ENCODE measurements at places on chromosomes 7 and 10.

DNA sequence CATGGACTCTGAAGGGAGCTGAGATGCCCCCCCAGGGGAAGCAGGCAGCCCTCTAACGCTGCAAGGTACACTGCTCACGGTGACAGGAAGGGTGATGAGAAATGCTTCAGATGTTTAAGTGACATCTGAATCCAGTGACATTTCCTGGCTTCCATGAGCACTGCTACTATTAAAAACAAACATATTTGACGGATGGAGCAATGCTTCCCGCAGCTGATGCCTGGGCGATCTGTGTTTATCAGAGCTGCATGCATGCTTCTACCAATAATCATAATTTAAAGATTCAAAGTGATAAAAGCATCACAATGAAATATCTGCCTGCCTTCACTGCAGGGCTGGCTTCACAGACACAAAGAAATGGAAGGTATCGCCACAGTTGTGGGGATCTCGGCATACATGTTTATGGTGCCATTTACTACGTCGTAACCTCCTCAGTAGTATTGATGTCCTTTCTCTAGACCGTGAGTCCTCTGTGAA, 66.1 kb upstream of the AOAH start:
- DNase-seq, result no peak

DNA sequence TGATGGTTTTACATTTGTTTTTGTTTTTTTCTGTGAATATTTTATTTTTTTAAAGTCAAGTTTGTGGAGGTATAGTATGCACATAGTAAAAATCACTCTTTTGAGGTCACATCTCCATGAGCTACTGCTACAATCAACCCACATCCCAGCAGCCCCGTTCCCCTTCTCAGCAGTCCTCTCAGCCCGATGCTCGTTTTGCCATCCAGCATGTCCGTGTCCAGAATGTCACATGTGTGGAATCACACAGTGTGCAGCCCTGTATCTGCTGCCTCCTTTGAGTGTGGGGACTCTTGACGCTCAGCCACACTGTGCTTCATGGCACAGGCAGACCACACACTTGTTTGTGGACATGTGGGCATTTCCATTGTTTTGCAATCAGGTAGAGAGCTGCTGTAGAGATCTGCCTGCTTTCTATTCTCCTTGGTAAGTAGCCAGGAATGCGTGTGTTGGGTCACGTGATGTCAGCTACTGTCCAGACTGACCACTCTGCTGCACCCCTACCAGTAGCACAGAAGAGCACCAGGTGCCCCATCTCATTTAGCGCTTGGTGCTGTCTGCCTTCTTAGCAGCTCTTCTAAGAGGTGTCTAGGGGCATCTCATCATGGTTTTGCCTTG, 71.6 kb upstream of the CAMK2B start:
- DNase-seq, result no peak

GRCh38 chr10:124322191-124322980, 96.3 kb downstream of the OAT start:
- no peak for DNase-seq

- DNase-seq, result no peak
Observed at GRCh38 chr7:78691584-78691983, 761.9 kb downstream of the MAGI2 start.

DNA sequence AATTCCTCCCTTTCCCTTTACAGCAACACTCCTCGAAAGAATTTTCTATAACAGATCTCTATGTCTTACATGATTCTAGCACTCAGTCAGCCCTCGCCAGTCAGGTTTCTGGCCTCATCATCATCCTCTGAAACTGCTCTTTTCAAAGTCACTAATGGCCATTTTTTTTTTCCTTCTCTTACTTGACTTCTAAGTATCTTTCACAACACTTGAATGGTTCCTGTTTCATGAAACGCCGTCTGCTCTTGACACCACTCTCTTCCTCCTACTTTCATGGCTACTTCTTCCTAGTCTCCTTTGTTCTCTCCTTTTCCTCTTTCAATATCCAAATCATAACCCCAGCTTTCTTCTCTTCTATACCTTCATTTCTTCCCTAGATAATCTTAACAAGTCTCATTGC, 100.5 kb upstream of the NRP1 start:
- no peak for DNase-seq

GRCh38 chr7:110412614-110413013, 678.3 kb upstream of the LRRN3 start:
- no peak for DNase-seq

DNA sequence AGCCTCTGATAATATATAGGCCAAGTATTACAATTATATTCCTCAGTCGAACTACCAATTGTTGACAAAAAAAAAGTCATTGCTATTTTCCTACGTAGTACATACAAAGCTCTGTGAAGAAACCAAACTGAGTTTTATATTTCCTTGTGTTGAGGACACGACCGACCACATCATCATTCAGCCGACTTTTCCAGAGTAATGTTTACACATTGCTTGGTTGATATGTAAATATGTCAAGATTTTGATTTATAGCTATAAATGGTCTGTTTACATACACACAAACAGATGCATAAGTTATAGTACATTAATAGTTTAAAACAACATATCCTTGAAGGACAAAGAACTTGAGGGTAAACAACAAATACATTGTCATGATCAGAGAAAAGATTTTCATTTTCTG, 121.5 kb downstream of the CRPPA start:
- no peak for DNase-seq

DNA sequence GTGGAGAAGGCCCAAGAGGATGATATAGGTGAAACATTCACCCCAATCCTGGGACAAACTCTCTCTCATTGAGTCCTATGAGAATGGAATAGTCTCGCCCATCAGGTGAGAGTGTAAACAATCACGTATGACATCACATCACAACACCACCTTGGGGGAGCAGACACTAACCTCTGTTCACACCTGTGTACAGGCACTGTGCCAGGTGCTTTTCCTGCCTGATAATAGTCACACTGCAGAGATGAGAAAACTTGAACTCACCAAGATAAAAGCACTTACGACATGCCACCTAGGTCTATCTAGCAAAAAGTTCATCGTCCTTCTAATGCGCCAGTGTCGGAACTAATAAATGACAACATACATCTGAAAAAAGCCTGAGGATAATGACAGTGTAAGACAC, 187.8 kb downstream of the FAM107B start:
- peak; percentile 82 for DNase-seq

- DNase-seq, result no peak
Observed at GRCh38 chr10:113175176-113175575, 225.1 kb downstream of the TCF7L2 start.

Data from T-helper 1 cell (primary cell).